ENCODE measurements at places on chromosomes 11 and 22.

- DNase-seq = no peak
Measured at GRCh38 chr22:29615705-29616327, 12.4 kb downstream of the NF2 start.

GRCh38 chr11:65927904-65928397, 8.7 kb downstream of the DRAP1 start:
- DNase-seq = no peak

- DNase-seq = no peak
Measured at GRCh38 chr11:119479685-119480275, 56.8 kb upstream of the THY1 start.

GRCh38 chr11:134901542-134901941, 489.5 kb upstream of the B3GAT1 start:
- no peak for DNase-seq

GRCh38 chr11:115518983-115519628, 14.9 kb upstream of the CADM1 start:
- no peak for DNase-seq

- no peak for DNase-seq
Measured at GRCh38 chr11:126537492-126537891, 182.0 kb downstream of the ST3GAL4 start.

DNA sequence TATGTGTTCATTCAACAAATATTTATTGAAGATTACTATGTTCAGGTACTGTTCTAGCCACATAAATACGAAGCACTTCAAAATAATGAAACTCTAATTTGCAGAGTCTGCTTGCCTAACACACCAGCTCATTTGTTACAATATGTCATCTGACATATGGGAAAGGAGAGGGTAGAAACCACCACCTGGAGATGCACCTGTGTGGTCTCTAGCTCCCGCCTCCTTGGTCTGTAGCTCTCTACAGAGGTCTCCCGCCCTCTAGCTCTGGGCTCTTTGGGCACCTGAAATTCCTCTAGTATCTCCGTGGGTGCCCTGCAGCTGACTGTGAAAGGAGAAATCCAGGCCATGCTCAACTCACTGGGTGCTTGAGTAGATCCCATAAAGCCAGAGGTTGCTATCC, 51.4 kb upstream of the DBX1 start:
- DNase-seq = no peak

GRCh38 chr11:2591805-2592204, 108.0 kb downstream of the KCNQ1OT1 start:
- no peak for DNase-seq

DNA sequence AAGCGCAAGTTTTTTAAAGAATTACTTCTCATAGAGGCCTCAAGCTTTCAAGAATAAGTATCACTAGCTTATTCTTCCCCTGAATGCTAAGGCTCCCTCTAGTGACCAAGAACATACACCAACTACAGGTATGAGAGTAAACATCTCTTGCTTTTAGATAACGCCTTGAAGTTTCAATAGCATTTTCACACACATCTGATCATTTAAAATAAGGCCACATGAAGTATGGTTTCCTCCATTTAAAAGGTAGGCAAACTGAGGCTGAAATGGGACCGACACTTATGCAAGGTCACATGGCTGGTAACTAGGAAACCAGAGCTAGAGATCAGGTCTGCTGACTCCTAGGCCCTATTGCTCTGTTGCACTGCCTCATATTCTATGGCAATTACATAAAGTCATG, 66.5 kb downstream of the CCDC34 start:
- peak; percentile 51 for DNase-seq

DNA sequence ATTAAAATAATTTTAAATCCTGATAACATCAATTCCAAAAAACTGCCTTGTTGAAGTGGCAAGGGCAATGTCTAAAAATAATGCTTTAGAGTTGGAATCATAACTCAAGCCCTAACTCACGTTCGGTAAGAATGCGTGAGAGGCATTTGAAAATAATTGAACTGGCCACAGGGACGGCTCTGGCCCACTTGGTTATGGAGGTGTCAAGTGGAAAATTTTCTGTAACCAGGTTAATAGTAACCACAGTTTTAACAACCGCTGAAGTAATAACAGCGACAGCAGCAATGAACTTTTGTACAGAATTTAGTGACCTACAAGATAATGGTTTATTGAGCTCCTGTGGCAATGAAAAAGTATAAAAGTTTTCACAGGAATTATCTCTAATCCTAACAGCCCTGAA, 79.4 kb downstream of the ETS1 start:
- DNase-seq = no peak

- peak; percentile 52 for DNase-seq
Measured at GRCh38 chr11:46865340-46865739, 19.3 kb upstream of the CKAP5 start.

DNA sequence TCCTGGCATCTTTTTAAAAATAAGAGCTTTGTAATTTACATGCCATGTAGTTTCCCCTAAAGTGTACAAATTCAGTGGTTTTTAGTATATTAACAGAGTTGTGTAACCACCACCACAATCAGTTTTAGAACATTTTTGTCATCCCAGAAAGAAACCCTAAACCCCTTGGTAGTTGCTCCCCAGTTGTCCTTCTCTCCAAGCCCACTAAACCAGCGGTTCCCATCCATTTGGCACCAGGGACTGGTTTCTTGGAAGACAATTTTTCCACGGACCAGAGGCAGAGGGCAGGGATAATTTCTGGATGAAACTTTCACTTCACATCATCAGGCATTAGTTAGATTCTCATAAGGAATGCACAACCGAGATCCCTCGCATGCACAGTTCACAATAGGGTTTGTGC, 22.6 kb downstream of the CABIN1 start:
- DNase-seq = no peak

GRCh38 chr22:17436382-17436980, 67.2 kb downstream of the CECR2 start:
- no peak for DNase-seq

DNA sequence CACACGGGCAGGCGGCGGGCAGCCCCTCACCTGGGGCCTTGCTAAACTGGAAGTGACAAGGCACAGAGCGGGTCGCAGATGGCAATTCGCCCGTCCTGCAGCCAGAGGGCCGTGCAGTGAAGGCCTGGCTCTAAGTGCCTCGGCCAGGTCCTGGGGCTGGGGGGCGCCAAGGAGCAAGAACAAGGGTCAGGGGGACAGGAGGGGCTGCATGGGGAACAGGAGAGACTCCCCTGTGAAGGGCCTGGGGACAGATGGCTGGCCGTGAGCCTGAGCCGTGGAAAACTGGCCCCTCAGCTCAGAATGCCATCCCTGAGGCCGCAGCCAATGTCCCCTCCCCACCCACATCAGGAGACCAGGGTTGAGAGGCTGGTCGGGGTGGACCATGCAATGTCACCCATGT, 60.0 kb downstream of the RTL6 start:
- no peak for DNase-seq
